Vagina (tissue), 2 donors: ENCODE measurements at places on chromosomes 16 and 17.

DNA sequence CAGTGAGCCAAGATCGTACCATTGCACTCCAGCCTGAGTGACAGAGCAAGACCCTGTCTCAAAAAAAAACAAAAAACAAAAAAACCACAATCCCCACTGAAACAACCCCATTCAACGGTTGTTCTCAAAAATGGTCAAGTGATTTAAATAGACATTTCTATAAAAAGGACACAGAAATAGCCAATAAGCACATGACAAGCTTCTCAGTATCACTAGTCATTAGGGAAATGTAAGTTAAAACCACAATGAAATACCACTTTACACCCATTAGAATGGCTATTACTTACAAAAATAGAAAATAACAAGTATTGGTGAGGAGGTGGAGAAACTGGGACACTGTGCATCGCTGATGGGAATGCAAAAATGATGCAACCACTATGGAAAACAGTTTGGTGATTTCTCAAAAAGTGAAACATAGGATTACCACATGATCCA lies 26.6 kb upstream of the MYLK3 start:
- DNase-seq, result no peak

DNA sequence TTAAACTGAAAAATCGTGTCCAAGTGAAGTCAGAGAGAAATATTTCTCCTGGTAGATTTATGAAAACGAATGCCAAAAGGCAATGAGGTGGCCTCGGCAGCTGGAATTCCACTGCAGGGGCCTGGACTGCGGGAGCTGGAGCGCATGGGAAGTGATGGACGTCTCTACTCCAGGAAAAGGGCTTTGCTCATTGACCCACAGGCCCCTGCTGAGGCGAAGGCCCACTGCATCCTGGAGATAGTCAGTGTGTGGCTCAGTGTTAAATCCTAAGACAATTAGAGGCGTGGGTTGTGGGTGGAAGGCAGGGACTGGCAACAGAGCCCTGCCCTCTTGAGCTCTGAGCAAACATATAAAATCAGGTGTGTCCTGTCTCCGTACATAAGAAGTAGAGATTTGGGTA lies 191.4 kb downstream of the SLC39A11 start:
- no peak for DNase-seq

GRCh38 chr17:8068736-8069586 lies 18.6 kb downstream of the ALOX12B start:
- no peak for DNase-seq

- DNase-seq, result no peak
These were observed 1.5 kb downstream of the FLCN start for GRCh38 chr17:17235212-17236174.

DNA sequence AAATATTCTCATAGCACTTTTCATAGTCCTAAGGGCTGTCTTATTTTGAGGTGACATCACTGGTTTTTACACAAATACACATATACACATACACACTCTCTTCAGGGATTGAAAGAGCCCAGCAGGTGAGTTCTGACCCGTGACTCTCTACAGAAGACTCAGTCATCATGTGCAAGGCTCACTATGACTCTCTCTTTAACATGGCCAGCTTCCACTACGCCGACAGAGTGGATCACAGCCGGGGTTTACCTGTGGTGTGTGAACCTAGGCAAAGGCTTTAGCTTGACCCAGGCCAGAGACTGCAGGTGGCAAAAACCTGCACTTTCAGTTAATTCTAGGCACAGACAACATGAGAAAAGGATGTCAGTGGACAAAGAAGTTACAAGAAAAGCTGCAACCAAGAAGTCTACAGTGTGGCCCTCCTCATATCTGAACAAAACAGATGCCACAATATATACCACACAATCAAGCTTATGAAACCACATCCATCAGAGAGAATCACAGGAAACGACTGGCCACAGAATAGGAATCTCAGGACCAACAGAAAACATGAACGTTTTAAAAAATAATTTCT lies 56.5 kb downstream of the CYTH1 start:
- no peak for DNase-seq

GRCh38 chr16:16780588-16780987 lies 401.6 kb downstream of the NPIPA7 start:
- DNase-seq, result no peak

GRCh38 chr17:17577373-17577772 lies 14.1 kb downstream of the PEMT start:
- no peak for DNase-seq

- no peak for DNase-seq
These were observed 1349.4 kb downstream of the CDH8 start for GRCh38 chr16:60686824-60687223.

DNA sequence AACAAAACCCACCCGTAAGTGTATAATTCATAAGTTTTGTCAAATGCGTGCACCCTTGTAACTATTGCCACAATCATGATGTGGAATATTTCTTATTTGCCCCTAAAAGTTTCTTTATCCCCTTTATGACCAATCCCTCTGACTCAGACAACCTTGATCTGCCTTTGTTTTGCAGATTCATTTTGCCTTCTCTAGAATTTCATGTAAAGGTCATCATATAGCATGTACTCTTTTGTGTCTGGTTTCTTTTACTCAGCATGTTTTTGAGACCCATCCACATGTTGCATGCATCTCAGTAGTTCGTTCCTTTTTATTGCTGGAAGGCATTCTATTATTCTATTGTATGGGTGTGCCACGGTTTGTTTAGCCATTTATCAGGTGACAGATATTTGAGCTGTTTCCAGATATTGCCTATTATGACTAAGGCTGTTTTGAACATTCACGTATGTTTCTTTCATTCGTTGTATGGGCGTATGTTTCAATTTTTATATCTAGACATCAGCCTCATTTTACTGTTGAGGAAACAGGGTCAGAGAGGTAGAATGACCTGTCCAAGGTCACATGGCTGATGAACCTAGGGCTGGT lies 192.4 kb downstream of the RAB11FIP4 start:
- no peak for DNase-seq

DNA sequence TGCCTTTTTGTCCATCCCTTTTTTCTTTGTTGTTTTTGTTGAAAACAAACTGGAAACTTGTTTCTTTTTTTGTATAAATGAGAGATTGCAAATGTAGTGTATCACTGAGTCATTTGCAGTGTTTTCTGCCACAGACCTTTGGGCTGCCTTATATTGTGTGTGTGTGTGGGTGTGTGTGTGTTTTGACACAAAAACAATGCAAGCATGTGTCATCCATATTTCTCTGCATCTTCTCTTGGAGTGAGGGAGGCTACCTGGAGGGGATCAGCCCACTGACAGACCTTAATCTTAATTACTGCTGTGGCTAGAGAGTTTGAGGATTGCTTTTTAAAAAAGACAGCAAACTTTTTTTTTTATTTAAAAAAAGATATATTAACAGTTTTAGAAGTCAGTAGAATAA lies 4.9 kb downstream of the SOX9 start:
- DNase-seq, result no peak

DNA sequence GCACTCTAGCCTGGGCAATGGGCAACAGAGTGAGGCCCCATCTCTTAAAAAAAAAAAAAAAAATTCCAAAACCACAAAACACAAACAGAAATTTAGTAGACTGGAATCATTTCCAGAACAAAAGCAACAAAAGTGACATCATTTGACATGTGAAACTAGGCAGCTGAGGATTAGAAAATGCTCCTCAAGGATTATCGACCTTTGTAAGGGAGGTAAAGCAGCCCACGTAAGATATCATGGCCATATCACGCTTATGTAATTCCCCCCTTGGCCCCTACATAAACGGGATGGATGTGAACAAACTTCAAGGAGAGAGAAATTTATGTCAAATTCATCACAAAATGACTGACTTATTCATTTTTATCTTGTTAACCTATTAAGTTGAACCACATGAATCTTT lies 83.3 kb downstream of the WDR59 start:
- no peak for DNase-seq

DNA sequence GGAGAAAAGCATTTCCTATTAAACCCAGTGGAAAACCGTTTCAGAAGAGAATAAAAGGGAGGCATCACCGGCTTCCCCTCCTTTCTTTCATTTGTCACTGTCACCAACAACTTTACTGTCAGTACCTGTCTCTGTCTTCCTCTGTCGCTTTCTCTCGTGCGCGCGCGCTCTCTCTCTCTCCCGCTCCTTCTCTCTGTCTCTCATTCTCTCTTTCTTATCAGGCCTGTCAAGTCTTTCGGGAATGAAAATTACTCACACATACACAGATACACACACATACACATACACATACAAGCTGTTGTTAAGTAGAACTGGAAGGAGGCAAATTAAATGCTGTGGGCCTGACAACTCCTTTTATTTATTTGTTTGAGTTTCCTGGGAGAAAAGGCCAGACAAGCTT lies 17.6 kb downstream of the MYOCD start:
- no peak for DNase-seq

DNA sequence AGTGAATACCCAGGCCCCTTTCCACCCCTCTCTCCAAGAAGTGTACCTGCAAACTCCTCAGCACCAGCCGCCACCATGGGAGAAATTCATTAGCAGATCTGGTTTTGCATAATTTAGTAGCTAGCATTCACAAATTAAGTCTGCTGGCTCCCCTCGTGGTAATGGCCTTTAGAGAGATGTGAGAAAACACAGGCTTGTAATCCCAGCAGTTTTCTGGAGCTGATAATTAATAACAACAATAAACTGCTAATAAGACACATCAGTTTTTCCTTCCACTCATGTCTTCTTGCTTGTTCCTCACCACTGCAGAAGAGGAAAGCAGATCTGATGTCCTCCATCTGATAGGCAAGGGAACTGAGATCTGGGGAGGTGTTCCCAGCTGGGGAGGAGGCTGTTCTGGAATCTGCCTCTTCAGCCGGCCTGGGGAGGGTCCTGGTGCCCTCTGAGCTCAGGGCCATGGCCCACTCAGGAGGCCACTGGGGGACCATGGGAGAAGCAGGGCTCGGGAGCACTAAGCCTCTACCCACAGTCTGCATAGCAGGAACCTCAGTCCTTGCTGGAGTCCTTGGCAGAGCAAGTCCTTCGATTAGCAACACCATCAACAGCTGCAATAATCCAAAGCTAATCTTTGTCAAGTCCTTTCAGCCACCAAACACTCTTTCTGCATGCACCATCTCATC lies 74.2 kb upstream of the DNAJA2 start:
- DNase-seq, result no peak

GRCh38 chr16:23406546-23407240 lies 46.3 kb downstream of the COG7 start:
- no peak for DNase-seq

GRCh38 chr16:77564791-77565390 lies 130.1 kb upstream of the ADAMTS18 start:
- DNase-seq, result no peak

- no peak for DNase-seq
These were observed 33.8 kb upstream of the CLEC18A start for GRCh38 chr16:69917311-69917710.

DNA sequence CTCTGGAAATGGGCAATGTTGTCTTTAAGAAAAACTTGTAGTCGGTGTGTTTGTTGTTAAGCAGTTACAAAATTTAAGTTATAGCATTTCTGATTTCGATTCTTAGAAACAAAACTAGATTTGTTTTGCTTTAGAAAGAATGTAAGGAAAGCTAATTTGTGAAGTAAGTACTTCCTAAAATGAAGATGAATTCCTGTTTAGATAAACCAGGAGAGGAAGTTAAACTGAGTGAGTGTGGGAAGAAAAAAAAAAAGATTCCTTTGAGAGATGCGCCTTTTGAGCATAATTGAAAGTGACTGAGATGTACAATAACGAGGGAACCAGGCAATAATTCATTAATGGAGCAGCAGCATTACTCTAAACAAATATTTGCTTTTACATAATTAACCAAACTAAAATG lies 52.4 kb upstream of the ALOX12 start:
- DNase-seq, result no peak

GRCh38 chr17:68993112-68993511 lies 37.9 kb upstream of the ABCA8 start:
- no peak for DNase-seq

GRCh38 chr16:86554917-86555703 lies at the start of gene MTHFSD:
TSS of gene MTHFSD (minus strand) at chr16:86555235. CDS start at chr16:86555184, 51 bp downstream.
- peak; percentile 92 for DNase-seq

GRCh38 chr16:47469227-47469626 lies 8.1 kb downstream of the PHKB start:
- no peak for DNase-seq

DNA sequence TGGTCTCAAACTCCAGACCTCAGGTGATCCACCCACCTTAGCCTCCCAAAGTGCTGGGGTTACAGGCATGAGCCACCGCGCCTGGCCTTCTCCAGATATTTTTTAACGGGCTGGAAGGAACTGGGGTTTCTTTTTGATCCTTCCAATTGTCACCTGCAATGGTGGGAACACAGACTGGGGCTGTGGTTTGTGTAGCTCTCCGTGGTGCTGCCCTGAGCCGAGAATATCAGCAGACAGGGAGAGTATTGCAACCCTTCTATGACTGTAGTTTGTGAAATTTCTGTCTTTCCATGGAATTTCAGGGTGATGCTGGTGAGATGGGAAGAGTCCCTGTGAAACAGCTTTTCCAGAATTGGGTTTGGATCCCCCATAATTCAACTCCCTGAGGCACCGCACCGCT lies 263.5 kb downstream of the ENGASE start:
- no peak for DNase-seq

DNA sequence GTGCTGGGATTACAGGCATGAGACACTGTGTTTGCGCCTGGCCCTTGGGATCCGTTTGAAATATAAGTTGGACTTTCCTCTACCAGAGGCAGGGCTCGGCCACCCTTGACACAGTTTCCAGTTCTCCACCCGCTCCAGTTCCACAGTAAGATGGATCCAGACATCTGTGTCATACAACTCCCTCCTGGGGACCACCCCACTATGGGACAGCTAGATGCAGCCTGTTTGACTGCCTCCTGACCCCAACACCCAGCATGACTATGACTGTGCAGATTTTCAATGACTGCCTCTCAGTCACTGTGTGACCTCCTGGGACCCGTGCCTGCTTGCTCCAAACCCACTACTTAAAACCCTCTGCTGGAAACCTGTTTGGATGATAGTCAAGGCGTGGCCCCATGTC lies 166.7 kb downstream of the IRF8 start:
- no peak for DNase-seq

GRCh38 chr17:65536573-65537342 lies 24.7 kb downstream of the AXIN2 start:
- no peak for DNase-seq

- DNase-seq, result no peak
These were observed 381.5 kb upstream of the PSMD7 start for GRCh38 chr16:73915140-73915539.

GRCh38 chr17:63693411-63694113 lies 6.4 kb downstream of the LIMD2 start:
- no peak for DNase-seq

- no peak for DNase-seq
These were observed 415.0 kb upstream of the MAF start for GRCh38 chr16:80015566-80015965.

GRCh38 chr17:42937712-42938596 lies 26.3 kb downstream of the AARSD1 start:
- no peak for DNase-seq

- DNase-seq, result no peak
These were observed 3.5 kb upstream of the HSD17B1 start for GRCh38 chr17:42548993-42549755.
